Upper lobe of left lung (tissue), 6 donors: ENCODE measurements at places on chromosomes 2 and 18. TPM values are rescaled to one million over a fixed set of nuclear protein-coding genes. Genes with fewer than 3 reads are reported as not detected.

DNA sequence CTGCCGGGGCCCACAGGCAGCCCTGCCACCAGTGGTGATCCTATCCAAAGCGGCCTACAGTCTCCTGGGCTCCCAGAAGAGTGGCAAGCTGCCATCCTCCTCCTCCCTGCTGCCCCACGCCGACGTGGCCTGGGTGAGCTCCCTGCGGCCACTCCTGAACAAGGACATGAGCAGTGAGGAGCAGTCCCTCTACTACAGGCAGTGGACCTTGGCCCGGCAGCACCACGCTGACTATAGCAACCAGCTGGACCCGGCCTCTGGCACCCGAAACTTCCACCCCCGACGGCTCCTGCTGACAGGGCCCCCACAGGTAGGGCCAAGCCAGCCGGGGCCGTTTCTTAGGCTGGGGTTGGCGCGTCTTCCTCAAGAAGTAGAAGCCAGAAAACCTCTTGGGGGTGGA lies 100.5 kb downstream of the ESCO1 start:
- H3K27ac ChIP-seq = no peak overlapping the region
- H3K36me3 ChIP-seq = no peaks in the 10 kb centered on the region
- no peak overlapping the region for H3K4me3 ChIP-seq
- no peaks in the 10 kb centered on the region for H3K27me3 ChIP-seq
- DNase-seq = no peak

GRCh38 chr2:164103271-164103670 lies 367.5 kb upstream of the FIGN start:
- no peaks in the 10 kb centered on the region for H3K4me1 ChIP-seq
- H3K27ac ChIP-seq = no peak overlapping the region
- DNase-seq = no peak
- H3K27me3 ChIP-seq = no peaks in the 10 kb centered on the region
- H3K36me3 ChIP-seq = no peaks in the 10 kb centered on the region

GRCh38 chr2:157920736-157921135 lies 44.6 kb upstream of the ACVR1 start:
- H3K4me3 ChIP-seq = no peak overlapping the region
- no peaks in the 10 kb centered on the region for H3K36me3 ChIP-seq

- peak overlapping the region; percentile 78 for H3K27ac ChIP-seq
- no peaks in the 10 kb centered on the region for H3K36me3 ChIP-seq
- H3K4me3 ChIP-seq = no peak overlapping the region
- H3K4me1 ChIP-seq = peaks cover 46% of the 10 kb centered on the region
- no peak for DNase-seq
- no peaks in the 10 kb centered on the region for H3K27me3 ChIP-seq
Observed at GRCh38 chr2:16649353-16650286, 16.0 kb downstream of the CYRIA start.

DNA sequence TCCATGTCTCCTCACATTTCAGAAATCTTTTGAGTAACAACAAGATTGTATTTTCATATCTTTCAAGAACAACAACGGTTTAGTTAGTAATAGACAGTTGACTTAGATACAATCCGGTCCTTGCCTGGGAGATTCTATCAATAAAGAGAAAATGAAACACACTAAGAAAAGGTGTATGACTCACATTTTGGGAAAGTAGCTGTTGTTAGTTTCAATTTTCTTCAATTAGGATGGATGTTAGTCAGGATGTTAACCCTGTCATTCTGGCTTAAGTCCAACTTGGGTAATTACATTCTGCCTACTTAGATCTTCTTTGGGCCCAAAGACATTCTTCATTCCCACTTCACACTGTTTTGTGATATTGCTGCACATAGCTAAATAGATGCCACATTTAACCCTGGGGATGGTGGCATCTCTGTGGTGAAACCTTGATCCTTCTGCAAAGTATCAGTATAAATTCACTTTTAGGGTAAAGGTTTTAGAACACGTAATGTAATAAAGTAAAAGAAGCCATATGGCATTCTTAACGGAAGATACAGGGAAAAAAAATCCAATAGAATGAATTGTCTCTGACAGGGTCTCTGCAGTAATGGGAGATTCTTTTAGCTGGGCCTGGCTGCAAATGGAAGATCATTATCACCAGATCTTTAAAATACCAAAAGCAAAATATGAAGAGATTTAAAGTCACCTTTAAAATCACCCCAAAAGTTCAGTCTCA lies 365.5 kb downstream of the FIGN start:
- H3K4me1 ChIP-seq = no peaks in the 10 kb centered on the region
- no peaks in the 10 kb centered on the region for H3K36me3 ChIP-seq
- no peak for DNase-seq

DNA sequence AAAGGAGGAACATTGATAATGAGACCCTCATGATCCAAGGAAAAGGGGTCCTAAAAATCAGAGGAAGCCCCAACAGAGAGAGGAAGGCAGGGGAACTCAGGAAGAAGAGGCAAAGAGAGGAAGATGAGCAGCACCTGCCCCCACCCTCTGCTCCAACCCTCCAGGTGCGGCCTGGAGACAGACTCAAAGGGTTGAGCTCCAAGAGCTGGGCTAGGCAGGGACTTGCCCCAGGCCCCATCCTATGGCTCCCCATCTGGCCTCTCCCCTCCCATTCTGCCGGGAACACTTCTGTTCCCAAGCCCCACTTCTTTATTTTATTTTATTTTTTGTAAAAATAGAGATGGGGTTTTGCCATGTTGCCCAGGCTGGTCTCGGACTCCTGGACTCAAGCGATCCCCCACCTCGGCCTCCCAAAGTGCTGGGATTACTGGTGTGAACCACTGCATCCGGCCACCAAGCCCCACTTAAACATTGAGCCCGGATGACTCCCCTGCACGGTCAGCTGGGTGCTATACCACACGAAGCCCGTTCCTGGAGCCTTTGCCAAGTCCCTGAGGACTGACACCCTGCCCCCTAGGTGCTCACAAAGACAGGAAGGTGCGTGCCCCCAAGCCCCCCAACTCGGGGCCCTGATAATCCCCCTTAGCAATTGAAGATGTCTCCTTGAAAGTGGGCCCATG lies 3.8 kb upstream of the GPR55 start:
- no peaks in the 10 kb centered on the region for H3K27me3 ChIP-seq
- no peak overlapping the region for H3K27ac ChIP-seq
- peaks cover 9% of the 10 kb centered on the region for H3K4me1 ChIP-seq
- H3K4me3 ChIP-seq = no peak overlapping the region
- H3K36me3 ChIP-seq = no peaks in the 10 kb centered on the region

DNA sequence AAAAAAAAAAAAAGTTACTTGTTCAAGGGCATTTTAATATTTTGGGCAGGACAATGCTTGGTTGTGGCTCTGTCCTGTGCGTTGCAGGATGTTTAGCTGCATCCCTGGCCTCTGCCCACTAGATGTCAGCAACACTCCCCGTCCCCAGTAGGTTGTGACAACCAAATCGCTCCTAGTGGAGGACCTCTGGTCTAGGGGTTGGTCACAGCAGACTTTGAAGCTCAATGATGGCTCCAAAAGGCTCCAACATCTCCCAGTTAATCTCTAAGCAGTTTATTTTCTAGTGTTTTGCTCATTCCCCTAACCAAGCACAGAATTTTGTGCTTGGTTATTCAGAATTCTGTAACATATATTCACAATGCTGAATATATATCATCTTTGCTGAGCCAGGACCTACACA lies 67.0 kb downstream of the CHRNA1 start:
- H3K4me3 ChIP-seq = no peak overlapping the region
- DNase-seq = no peak
- no peaks in the 10 kb centered on the region for H3K27me3 ChIP-seq
- no peak overlapping the region for H3K27ac ChIP-seq

CDH19 gene
- 1.4 TPM for total RNA-seq

MAP3K19 gene
- total RNA-seq = 3.2 TPM
